Psoas muscle (tissue), 8 donors: ENCODE measurements at places on chromosomes 16 and 17. TPM values are rescaled to one million over a fixed set of nuclear protein-coding genes. Genes with fewer than 3 reads are reported as not detected.

Gene CCL14
- 4.2 TPM for total RNA-seq

Gene KRT23
- total RNA-seq = not detected

Gene TBC1D3D
- total RNA-seq = not detected

Gene SMIM36
- total RNA-seq = not detected

Gene NUP93
- 25.0 TPM for total RNA-seq

Gene SLC13A2
- total RNA-seq = not detected
